Stimulated activated CD4-positive, alpha-beta T cell treated with anti-CD3 and anti-CD28 coated beads, TNF-alpha, amount 100 ng/mL, for 4 hours (primary cell): ENCODE measurements at places on chromosomes 6 and 20.

DNA sequence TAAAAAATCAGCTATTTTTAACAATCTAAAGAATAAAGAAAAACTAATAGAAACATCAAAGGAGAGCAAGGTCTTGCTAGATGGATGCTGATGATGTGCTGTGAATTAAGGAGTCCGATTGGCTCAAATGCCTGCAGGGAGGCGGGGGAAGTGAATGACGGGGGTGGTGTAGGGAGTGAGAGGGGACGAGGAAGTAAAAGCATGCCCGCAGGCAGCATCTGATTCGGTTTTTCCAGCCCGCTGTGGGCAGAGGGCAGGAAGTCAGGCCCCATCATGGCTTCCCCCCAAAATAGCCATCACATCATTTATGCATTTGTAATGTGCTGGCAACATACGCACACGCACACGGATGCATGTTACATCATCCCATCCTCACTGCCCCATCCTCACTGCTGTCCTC is 10.3 kb downstream of the RSPO4 start:
- DNase-seq, result no peak

- no peak for DNase-seq
Observed at GRCh38 chr20:10239954-10240353, 21.3 kb downstream of the SNAP25 start.

- no peak for DNase-seq
Observed at GRCh38 chr6:14442242-14442641, 324.7 kb downstream of the CD83 start.

DNA sequence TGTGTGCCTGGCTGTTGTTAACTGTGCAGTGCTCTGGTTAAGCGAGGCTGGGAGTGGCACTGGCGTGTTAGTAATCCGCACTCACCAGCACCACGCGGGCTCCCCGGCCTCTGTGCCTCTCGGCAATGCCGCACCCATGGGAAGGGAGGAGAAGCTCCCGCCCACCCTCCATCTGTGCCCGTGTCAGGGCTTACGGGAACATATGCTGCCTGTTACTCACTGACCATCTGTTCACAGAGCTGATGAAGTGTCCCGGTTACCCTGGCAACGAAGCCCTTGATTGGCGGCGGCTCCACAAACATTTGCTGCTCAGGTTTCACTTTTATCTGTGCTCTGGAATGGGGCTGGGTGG is 114.7 kb downstream of the PSMB1 start:
- DNase-seq, result peak; percentile 1

DNA sequence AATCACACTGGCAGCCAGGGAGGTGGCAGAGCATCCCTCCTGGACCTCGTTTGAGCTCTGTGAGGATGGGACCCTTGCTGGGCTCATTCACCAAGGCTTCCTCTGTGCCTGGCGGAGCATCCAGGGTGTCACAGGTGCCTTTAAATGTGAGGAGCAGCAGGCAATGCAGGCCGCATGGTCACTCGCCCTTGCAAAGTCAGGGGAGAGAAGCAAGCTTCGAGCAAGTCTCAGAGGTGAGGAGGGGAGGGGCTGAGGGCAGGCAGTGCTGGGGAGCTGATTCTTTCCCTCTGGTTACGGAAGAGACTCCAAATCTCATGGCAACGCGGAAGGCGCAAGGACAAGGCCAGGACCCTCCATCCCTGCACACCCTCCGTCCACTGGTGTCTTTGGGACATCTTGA is 182.7 kb upstream of the PMEPA1 start:
- DNase-seq, result no peak

GRCh38 chr6:15841937-15842726 is 179.3 kb upstream of the DTNBP1 start:
- no peak for DNase-seq

- no peak for DNase-seq
Observed at GRCh38 chr20:46323557-46323956, 15.3 kb upstream of the CDH22 start.

DNA sequence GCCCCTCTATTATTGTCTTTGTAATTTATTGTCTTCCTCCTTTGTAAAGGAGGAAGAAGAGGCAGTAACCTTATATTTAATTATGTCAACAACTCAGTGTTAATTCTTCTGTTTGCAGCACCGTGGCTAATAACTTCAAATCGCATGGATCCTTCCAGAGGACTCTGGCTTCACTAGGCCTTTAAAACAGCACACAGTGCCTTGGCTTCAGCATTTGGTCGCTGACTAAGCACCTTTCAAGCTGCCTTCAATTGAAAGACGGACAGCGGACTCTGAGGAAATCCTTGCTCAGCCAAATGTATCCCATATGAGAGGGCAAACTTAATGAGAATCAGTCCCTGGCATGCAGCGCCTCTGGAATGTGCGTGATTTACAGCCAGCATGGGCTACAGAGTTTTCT is 64.2 kb downstream of the SGK1 start:
- no peak for DNase-seq

GRCh38 chr6:163828038-163828795 is 413.7 kb downstream of the QKI start:
- DNase-seq, result no peak

GRCh38 chr6:16181439-16182297 is 52.8 kb downstream of the MYLIP start:
- no peak for DNase-seq

DNA sequence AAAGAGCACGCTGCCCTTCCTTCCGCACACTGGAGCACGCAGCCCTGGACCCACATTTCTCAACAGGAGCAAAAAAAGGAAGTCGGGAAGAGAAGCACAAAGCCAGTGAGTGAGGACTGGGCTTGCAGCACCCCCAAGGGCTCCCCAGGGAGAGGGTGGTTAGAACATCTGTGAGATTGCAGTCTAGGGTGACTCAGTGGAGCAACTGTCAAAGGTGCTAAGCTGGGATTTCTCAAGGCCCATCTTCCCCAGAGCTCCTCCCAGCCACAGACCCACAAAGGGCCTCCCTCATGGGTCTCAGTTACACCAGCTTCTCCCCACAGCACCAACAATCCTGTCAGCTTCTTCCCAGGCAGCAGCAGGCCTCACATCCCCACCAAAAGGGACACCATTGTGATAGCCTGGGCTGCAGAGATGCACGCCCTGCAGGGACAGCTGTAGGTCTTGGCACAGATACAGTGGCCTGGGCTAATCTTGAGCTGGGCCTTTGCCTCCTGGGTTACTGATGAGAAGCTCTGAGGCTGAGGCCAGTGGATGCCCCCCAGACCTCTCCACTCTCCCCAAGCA is 39.6 kb upstream of the CD93 start:
- DNase-seq, result no peak

GRCh38 chr6:66328200-66328599 is 621.2 kb upstream of the EYS start:
- no peak for DNase-seq

DNA sequence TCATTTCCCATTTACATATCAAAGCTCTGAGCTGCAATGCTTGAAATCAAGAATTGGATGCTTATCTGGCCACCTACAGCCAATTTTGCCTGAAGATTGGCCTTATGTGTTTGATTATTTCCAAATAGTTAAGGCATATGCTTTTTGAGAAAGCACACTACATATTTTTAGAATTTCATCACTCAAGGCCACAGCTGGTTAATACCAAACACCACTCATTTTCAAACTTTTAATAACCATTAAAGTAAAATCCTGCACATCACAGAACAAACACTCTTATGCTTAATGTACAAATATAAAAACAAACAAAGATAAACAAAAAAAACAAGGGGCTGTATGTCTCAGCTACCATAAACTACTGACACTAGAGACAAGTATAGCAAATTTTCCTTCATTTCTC is 96.9 kb upstream of the HMGCLL1 start:
- no peak for DNase-seq

DNA sequence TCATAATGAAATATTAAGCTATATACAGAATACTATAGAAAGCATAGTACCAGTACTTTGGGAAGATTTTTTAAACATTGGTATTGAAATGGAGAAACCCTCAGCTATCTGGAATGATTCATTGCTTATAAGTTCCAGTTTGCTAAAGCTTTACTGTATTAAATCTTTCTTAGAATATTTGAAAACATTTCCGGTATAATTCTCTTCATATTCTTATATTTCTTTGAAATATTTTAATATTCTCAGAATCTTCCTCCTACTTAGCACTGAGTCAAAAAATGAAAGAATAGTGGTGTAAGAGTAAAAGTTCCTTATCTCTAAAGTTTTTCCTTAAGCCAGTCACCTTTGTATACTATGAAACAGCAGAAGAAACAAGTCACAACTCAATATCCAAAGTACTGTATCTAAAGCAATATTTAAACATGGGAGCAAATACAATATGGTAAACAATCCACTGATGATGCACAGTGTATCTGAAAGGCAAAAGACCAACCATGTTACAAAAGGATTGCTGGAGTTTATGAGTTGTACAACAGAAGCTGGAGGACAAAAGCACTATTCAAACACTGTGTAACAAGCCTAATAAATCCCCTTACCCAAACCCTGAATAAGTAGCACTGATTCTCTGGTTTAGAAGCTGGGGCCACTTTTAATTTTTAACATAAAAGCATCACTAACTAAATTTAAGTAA is 102.1 kb downstream of the PRDM1 start:
- no peak for DNase-seq

GRCh38 chr20:58869662-58870227 is 17.2 kb downstream of the GNAS start:
- no peak for DNase-seq

- no peak for DNase-seq
Observed at GRCh38 chr20:24478584-24478983, 9.2 kb downstream of the SYNDIG1 start.

DNA sequence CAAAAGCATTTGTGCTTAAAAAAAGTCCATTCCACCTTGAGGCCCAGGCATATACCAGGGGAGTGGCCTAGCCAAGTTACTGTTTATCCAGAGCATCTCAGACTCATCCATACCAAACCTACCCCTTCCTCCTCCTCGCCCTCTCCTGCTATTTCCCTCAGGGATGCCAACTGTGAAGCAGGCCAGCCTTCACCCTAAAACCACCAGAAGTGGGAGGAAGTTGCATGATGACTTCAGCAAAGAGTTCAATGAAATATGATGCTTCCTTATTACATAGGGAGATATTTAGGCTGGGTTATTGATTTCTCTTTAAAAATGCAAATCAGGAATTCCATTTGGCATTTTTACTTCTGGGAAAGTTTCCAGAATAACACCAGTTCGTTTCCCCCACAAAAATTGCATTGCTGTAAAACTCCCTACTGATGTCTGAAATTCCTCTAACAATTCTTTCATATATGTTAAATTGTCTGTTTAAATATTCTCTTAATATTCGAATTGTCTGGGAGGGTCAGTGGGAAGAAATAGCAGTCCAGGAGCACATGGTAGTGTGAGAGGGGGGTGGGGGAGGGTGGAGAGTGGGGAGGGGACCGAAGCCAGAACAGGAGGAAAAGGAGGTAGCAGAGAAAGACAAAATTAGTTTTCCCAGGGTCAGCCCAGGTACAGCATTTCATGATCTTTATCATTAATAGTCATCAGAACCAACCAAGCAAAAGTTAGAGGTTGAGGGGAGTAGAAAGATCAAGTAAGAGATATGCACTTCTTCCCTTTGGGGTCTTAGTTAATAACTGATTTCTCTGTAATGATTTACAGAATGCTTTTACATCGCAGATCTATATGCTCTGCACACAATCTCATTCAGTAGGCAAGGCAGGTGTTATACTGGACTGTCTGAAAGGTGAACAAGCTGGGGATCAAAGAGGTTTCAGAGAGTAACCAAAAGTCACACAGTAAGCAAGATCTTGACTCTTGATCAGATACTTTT is 1.7 kb upstream of the TCP11 start:
- DNase-seq, result no peak

GRCh38 chr6:26027491-26028211 is 59.6 kb upstream of the HFE start:
- DNase-seq, result no peak

GRCh38 chr20:10631126-10631525 is 42.7 kb downstream of the JAG1 start:
- DNase-seq, result no peak

DNA sequence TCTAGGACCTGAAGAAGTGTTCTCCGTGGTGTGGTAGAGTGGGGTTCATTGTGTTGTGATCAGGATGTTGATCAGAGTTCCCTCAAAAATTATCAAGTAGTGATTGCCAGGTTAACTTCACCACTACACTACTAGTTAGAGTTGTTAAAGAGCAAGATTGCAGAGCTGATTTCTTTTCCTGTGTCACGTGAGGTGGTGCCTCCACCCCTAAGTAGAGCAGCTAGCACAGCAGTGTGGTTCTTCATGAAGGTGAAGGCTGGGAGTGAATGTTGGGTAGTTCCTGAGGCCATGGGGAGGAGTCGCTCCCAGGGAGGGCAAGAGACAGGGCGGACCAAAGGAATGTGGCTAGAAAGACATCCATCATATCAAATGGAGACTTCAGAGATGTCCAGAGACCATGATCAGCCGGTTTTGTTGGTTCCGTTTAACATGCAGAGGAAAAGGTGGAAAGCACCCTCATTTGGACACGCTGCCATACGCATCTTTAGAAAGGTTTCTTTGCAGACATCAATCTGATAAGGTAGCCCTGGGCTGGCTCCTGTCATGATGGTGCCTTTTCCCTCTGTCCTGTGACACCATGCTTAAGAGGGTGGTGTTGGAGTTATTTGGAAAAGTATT is 79.2 kb upstream of the IYD start:
- no peak for DNase-seq

DNA sequence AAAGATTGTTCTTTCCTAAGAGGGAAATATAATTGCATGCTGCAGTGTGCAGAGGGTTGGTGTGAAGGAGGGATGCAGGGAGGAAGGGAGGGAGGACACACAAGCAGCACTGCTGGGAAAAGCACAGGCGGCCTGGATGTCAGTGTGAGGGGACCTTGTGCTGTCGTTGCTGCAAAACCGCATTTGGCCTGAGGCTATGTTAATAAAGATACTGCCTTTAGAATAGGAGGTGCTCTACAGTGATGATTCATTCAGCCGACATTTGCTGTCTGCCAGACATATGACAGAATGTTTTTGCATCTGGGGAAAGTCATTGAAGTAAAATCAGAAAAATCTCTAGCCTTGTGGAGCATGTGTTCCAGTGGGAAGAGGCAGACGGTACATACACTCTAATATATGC is 50.5 kb upstream of the TRIM26 start:
- DNase-seq, result no peak

DNA sequence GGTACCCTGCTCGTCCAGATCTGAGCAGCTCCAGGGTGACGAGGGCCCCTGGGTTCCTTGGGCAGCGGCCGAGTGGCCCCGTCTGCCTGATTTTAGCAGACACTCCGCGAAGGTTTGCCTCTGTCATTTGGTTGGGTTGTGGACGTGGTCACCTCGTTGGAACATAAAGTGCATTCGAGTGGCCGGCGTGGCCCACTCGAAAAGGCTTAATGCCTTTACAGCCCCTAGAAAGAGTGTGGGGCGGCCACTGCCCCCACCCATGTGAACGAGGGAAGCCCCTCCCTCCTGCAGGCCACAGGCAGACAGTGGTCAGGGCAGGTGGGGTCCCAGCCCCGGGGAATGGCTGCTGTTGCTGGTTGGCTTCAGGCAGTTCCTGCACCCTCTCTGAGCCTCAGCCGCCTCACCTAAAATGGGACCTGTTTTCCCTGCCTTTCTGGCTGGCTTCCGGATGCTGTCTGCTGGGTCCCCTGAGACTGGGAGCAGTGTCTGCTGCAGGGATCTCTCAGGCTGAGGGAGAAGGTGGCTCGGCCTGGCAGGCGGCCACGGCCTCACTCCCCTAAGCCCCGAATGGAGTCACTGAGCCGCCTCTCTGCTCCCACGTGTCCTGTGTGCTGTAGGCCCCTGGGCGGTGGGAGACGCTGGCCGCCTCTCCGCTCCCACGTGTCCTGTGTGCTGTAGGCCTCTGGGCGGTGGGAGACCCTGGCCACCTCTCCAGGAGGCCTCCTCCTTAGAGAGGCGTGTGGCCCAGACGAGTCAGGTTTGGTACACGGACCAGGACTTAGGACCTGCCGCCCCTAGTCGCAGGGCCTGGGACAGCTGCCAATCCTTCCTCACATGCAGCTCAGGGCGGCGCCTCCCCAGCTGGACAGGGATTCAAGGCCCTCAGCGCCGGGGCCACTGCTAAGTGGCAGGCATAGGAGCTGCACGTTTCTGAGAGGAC is 233.0 kb downstream of the ERMARD start:
- no peak for DNase-seq
